Neural crest cell (in vitro differentiated cells): ENCODE measurements at places on chromosomes 11 and 22.

GRCh38 chr22:31790240-31790639 lies 36.4 kb downstream of the DEPDC5 start:
- peaks cover 2% of the 10 kb centered on the region for H3K36me3 ChIP-seq
- no peak for DNase-seq
- no peaks in the 10 kb centered on the region for H3K27me3 ChIP-seq
- H3K27ac ChIP-seq = no peak overlapping the region
- no peak overlapping the region for H3K4me3 ChIP-seq

GRCh38 chr11:71543866-71544265 lies 4.4 kb upstream of the KRTAP5-9 start:
- no peak overlapping the region for H3K27ac ChIP-seq
- peaks cover 2% of the 10 kb centered on the region for H3K36me3 ChIP-seq
- no peak overlapping the region for H3K4me3 ChIP-seq

DNA sequence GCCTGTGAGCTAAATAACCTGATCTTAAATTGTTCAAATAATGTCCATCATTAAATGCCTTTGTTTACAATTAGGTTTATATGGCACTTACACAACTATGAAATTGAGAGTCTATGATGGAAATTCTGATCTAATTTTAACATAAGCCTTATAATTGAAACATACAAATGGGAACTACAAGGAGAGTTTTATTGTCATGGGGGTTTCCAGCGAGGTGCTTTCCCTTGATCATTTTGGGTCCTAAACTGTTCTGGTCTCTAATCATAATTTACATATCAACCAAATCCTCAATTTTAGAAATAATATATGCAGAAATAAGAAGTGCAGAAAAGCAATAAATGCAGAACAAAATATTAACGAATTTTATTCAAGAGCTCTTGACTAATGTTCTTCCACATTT lies 44.9 kb downstream of the RRAS2 start:
- H3K27me3 ChIP-seq = no peaks in the 10 kb centered on the region
- no peak overlapping the region for H3K4me3 ChIP-seq
- no peaks in the 10 kb centered on the region for H3K36me3 ChIP-seq
- no peaks in the 10 kb centered on the region for H3K4me1 ChIP-seq

DNA sequence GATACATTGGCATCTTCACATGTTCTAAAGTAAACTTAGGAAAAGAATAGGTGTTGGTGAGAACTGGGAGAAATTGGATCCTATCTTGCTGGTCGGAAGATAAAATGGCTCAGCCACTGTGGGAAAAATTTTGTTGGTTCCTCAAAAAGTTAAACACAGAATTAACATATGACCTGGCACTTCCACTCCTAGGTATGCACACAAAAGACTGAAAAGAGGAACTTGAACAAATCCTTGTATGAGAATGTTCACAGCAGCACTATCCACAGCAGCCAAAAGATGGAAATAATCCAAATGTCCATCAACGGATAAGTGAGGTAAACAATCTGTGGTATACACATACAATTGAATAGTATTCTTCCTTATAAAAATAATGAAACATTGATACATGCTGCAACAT lies 4.8 kb upstream of the TPH1 start:
- DNase-seq = no peak
- peaks cover 27% of the 10 kb centered on the region for H3K27me3 ChIP-seq
- H3K36me3 ChIP-seq = peaks cover 6% of the 10 kb centered on the region
- H3K4me1 ChIP-seq = peaks cover 5% of the 10 kb centered on the region
- H3K4me3 ChIP-seq = no peak overlapping the region

DNA sequence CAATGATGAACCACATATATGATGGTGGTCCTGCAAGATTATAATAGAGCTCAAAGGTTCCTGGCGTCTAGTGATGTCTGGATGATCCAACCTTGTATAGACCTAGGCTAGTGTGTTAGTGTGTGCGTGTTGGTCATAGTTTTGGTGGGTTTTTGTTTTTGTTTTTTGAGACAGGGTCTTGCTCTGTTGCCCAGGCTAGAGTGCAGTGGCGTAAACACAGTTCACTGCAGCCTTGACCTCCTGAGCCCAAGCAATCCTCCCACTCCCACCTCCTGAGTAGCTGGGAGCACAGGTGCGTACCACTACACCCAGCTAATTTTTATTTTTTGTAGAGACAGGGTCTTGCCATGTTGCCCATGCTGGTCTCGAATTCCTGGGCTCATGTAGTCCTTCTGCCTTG lies 9.4 kb downstream of the CASTOR1 start:
- no peaks in the 10 kb centered on the region for H3K36me3 ChIP-seq
- H3K4me1 ChIP-seq = peaks cover 21% of the 10 kb centered on the region
- H3K27me3 ChIP-seq = no peaks in the 10 kb centered on the region
